ENCODE measurements at places on chromosomes 4 and X.

DNA sequence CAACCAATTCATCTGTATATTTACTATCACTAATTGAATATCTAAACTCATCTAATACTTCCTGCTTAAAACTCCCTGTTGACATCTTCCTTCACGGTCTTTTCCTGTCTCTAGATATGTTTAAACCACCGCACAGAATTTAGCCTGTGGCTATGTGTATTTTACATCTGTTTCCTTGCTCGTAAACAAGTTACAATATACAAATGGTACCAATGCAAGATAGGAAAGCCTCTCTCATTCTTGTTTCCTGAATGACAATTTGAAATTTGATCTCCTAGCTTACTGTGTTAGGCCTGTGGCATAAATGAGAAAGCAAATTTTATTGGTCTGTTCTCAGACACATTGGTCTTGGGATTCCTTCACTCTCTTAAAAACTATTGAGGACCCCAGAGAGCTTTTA, 89.7 kb upstream of the PCDH7 start:
- no peak for DNase-seq

DNA sequence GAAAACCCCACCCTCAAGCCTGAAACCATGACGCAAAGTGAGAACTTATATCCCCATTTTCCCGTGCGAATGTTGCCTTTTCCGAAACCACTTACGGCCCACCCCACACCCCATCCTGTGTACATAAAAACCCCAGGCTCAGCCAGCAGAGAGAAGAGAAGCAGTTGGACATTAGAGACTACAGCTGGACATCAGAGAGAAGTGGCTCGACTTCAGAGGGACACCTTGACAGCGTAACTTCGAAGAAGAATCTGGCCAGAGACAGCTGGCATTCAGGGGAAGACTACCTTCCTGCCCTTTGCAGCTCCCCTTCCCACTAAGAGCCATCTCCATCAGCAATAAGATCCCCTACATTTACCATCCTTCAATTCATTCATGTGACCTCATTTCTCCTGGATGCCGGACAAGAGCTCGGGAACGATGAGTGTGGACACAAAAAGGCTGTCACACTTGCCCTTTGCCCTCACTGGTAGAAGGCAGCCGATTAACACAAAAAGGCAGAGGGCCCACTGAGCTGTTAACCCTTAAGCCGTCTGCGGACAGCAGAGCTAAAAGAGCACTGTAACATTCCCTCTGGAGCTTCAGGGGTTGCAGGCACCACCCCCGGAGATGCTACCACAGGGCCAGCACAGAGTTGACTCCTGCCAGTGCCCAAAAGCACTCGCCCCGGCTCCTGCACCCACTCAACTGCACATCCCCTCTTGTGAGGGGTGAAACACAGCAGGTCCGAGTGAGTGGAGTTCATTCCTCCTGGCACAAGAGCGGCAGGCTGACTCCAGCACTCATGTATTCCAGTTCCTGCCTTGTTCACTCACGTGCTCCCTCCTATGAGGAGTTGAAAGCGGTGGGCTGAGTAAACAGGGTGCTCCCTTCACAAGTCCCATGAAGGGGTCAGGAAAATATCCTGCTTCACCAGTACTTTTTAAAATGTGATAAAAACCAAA, 7.5 kb downstream of the CHM start:
- no peak for DNase-seq

DNA sequence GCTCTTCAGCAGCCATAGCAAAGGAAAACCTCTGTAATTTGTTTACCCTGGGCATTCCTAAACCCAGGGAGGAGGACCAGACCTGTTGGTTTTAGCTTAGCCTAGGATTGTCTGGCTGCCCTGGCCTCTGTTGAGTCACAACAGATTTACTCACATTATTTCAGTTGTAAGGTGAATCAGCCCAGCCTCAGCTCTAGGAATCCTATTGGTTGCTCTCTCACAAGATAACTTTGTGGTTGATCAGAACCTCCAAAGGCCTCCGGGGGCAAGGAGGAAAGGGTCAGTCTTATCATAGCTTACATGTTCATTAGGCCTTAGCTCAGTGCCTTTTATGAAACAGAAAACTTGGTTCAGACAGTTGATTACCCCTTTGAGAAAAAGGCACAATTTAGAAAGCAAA, 41.0 kb downstream of the PDK3 start:
- DNase-seq: no peak

- DNase-seq: no peak
Observed at GRCh38 chrX:107673431-107673830, 45.1 kb downstream of the PRPS1 start.

DNA sequence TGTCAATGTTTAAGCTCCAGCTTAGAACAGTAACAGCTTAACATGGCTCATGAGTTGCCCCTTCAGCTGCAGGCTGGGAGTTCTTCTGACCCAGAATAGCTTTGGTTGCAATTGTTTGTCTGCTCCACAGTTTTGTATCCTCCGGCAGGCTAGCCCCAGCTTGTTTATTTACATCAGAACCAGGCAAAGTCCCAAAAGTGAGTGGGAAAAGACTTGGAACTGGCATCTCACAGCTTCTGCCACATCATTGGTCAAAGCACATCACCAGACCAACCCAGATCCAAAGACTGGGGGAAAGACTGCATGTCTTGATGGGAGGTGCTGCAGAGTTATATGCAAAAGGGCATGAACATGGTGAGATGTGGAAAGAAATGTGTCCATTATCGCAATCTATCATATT, 231.2 kb upstream of the CPEB2 start:
- DNase-seq: no peak

GRCh38 chr4:119268466-119268865, 53.5 kb downstream of the FABP2 start:
- DNase-seq: no peak

DNA sequence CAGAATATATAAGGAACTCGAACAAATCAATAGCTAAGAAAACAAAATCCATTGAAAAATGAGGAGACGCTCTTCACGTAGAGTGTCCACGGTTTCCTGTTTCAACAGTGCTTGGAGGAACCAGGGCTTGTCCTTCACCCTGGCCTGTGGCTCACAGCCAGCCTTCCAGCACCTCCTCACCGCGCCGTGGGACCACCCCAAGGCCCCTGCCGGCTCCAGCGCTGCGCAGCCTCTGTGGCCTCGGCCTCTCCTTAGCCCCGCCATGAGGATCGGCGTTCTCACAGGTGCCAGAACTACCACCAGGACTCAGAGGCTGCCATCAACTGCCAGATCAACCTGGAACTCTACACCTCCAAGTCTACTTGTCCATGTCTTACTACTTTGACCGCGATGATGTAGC, 52.5 kb upstream of the CTSO start:
- DNase-seq: no peak

DNA sequence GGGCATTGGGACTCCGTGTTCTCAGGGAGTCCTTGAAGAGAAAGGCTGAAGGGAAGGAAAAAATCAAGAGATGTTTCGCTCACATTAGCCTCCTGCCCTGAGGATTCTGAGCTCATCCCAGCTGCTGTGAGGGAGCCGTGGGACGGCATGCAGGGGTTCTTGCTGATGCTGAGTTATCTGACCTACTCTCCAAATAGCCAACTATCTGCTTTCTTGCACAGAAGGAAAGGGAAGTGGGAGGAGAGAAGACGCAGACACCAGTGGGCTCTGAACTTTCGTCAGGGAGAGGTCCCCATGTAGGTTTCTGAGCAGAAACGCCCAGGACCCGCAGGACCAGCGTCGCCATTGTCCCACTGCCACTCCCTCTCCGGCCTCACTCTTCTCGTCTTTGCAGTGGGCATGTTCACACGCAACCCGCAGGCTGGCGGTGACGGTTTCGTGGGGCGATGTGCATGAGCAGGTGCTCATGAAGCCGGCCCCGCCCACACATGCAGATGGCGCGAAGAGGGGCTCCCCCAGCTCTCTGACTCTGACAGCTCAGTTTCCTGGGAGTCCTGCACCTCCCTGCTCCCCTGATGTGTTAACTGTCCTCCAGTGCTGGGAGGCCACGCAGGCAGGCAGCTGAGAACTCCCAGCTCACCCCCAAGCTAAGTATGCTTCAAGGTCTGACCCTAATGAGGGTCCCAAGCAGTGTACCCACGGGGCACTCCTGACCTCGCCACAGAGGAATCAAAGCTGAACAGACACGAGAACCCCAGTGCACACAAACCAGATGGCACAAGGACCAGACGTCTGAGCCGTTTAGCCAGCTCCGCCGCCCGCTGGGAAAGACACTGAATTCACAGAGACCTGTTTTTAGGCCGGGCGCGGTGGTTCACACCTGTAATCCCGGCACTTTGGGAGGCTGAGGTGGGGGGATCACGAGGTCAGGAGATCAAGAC, 13.6 kb upstream of the ABLIM2 start:
- no peak for DNase-seq

DNA sequence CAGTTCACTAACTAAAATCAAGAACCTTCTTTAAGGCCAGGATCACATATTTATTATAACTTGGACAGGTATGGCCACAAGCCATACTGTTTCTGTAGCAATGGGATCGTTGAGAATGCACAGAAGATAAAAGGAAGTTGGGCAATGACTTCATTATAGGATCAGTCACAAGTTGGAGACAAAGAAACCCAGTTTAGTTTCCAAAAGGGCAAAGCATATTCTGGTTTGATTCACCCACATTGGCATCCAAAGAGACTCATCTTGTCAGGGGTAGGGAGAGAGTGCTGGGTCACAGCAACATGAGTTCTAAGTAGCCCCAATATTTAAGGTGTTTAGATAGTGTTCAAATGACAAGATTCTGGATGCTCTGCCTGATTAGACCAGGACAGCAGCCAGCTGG, 317.1 kb upstream of the GALNT7 start:
- DNase-seq: no peak

Measured in T-cell (primary cell).